ENCODE measurements at places on chromosomes 6 and 20. TPM values are rescaled to one million over a fixed set of nuclear protein-coding genes. Genes with fewer than 3 reads are reported as not detected.

Gene MUC22
- not detected for total RNA-seq

Gene RAET1E
- not detected for total RNA-seq

DNA sequence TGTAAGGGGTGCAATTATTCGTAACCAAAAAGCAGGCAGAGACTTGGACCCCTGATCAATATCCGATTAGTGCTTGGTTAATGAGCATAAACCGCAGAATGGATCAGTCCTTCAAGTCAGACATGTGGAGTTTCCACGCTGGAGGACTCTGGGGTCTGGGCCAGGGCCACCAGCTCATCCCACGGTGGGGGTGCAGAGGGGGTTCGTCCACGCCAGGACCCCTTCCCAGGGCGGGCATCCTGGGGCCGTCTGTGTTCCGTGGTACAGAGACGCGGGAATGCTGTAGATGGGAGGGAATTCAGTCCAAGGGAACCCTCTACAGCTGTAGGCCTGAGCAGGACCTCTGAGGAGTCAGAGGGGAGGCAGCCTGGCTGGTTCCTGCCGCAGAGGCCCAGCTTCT lies 197.7 kb downstream of the TAF4 start:
- H3K36me3 ChIP-seq = no peaks in the 10 kb centered on the region
- H3K27ac ChIP-seq = no peak overlapping the region
- no peaks in the 10 kb centered on the region for H3K4me1 ChIP-seq
- no peak overlapping the region for H3K4me3 ChIP-seq
- DNase-seq = no peak

DNA sequence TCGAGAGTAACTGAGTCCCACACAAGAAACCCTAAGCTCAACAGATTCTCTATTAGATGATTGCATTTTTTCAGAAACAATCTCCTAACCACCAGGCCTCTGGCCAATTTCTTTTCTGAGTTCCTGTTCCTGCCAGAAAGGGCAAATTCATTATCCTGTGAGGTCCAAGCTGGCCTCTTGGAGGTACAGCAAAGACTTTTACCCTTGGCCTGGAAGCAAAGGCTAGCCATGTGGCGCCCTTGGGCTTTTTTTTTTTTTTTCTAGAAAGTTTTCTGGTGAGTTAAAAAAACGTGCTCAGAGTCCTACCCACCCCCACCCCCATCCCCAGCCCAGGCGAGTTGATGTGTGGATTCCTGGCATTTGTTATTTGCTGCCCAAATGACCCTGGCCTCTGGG lies 59.0 kb upstream of the EEF1A1 start:
- H3K4me1 ChIP-seq = peaks cover 15% of the 10 kb centered on the region
- peak overlapping the region; percentile 95 for H3K27ac ChIP-seq
- no peaks in the 10 kb centered on the region for H3K36me3 ChIP-seq
- peak; percentile 52 for DNase-seq
- no peaks in the 10 kb centered on the region for H3K27me3 ChIP-seq

- H3K27ac ChIP-seq = no peak overlapping the region
- H3K4me3 ChIP-seq = no peak overlapping the region
- H3K36me3 ChIP-seq = no peaks in the 10 kb centered on the region
- DNase-seq = no peak
- no peaks in the 10 kb centered on the region for H3K27me3 ChIP-seq
Observed at GRCh38 chr20:45153147-45153546, 21.6 kb upstream of the PI3 start.
